KG1 (cell line): ENCODE measurements at places on chromosomes 3 and 15.

- no peak for DNase-seq
Observed at GRCh38 chr3:58006661-58007060, 1.6 kb upstream of the FLNB start.

- DNase-seq = no peak
Observed at GRCh38 chr15:73227433-73228056, 141.2 kb downstream of the HCN4 start.

GRCh38 chr15:77650265-77650664, 17.6 kb upstream of the LINGO1 start:
- DNase-seq = no peak

DNA sequence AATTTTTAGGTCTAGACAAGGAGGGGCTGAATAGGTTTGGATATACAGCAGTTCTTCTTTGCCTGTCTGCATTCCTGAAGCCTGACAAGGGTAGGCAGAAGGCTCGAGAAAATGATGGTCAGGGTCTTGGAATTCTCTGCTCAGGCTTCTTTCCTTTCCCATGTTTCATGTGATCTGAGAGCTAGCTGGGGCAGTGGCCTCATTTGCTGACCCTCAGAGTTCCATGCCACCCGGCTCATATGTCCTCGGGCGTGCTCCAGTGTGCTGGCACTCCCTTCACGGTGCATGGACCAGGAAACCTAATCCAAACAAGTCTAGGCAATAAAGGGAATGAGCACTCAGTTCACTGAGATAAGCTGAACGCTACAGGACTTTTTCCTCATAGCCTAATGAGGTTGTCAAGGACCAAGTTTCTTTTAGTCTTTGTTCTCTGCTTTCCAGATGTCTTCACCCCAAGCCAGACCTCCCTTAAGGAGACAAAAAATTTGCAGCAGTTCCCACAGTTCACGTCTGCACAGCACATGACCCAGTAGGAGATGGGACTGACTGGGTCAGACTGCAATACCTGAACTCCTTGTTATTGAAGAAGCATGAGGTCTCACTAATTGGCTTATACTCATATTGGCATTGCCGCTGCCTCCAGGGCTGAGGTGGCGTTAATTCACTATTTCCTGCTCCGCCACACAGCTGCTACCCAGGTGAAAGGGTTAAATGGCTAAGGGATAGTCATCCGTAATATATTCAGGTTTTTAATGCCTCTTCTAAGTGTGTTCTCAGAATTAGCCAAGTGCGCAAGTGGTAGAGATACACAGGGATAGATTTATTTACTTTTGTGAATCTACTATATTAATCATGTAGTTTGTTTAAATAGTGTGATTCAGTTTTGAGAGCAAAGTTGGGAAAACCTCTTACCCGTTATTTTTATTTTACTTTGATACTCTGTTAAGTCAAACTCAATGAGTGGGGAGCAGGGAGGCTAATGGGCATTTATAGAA, 15.3 kb upstream of the RTP4 start:
- no peak for DNase-seq

GRCh38 chr15:45855907-45856579, 221.2 kb downstream of the SQOR start:
- no peak for DNase-seq

DNA sequence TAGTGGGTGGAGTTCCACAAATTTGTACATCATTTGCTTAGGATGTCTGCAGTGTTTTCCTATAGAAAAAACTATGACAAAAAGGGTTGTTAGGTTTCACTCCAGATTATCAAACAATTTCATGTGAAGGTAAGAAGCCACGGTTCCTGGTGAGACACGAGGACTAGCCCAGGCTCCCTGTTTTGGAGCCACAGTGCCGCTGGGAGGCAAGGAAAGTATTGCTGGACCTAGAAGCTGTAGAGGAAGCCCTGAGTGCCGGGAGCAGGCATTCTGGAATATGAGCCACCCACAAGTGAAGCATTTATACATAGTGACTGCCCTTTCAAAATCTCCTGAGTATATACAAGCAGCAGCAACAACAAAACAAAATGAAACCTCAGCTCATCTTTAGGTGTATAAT, 142.0 kb downstream of the GABRB3 start:
- no peak for DNase-seq

GRCh38 chr3:170054204-170054603, 16.4 kb downstream of the GPR160 start:
- DNase-seq = no peak

DNA sequence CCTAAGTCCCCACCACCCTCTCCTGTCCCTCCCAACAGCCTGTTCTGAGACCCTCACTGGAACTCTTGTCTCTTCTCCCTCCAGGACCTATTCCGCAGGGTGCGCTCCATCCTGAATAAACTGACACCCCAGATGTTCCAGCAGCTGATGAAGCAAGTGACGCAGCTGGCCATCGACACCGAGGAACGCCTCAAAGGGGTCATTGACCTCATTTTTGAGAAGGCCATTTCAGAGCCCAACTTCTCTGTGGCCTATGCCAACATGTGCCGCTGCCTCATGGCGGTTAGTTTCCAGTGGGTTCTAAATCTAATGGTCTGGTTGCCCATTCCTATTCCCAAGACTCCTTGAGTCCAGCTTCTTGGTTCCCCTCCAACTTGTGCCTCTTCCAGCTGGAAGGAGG, 9.3 kb downstream of the EIF4G1 start:
- DNase-seq = no peak

DNA sequence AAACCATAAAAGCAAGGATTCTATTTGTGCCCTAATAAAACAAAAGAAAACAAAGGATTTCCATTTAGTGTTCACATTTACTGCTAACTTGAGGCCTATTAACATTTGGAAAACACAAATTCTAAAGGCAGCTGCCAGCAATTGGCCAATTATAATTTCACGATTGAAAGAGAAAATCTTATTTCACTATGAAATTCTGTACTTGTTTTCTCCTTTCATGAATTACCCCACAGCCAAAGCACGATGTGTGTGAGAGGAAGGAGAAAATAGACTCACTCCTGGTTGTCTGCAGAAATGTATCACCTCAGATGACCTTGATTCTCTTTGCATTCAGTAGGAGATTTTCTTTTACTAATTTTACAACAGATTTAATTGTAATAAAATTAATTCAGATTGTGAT, 242.8 kb upstream of the GBE1 start:
- no peak for DNase-seq

- no peak for DNase-seq
Observed at GRCh38 chr15:85005746-85006145, 24.1 kb downstream of the PDE8A start.

DNA sequence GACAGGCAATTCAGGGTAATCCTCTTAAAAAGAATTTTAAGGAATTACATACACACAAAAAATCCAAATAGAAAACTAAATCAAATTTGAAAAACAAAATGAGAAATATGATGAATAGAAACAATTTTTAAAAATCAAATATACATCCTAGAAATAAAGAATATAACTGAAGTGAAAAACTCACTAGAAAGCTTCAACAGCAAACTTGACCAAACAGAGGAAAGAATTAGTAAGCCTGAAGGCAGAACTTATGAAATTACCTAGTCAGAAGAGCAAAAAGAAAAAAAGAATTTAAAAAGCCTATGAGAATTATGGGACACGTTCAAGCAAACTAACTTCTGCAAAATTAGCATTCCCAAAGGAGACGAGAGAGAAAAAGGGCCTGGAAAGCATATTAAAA, 206.1 kb downstream of the PCCB start:
- DNase-seq = no peak

DNA sequence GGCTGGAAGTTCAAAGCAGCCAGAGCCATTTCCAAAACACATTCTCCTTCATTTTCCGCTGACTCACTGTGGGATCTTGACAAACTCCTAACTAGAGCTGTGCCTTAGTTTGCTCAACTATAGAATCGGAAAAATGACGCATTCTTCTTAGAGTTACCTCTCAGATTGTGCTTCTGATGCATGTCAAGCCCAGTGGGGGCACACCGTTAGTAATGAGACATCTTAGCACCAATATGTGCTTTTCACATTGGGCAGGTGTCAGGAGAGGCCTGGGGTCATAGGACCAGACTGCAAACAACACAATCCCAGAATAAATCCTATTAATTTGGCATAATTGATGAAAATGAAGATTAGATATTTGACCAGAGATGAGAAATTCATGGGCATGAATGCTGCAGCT, 71.3 kb upstream of the UBE3A start:
- DNase-seq = no peak

- DNase-seq = no peak
Observed at GRCh38 chr3:29561651-29562149, 280.8 kb downstream of the RBMS3 start.

- no peak for DNase-seq
Observed at GRCh38 chr3:42140665-42141203, 49.6 kb downstream of the TRAK1 start.

DNA sequence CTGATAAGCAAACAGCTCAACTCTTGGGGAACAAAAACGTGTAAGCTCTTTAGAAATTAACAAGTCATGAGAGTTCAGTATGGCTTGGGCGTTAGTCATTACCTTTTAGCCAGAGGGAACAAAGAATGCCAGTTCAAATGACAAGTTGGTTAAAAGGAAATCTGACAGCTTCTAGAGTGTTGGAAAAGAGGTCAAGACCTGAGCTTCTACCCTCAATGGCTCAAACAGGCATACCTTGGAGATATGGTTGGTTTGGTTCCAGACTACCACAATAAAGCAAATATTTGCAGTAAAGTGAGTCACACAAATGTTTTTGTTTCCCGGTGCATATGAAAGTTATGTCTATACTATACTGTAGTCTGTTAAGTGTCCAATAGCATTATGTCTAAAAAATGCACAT, 136.1 kb downstream of the CACNA1D start:
- DNase-seq = no peak

DNA sequence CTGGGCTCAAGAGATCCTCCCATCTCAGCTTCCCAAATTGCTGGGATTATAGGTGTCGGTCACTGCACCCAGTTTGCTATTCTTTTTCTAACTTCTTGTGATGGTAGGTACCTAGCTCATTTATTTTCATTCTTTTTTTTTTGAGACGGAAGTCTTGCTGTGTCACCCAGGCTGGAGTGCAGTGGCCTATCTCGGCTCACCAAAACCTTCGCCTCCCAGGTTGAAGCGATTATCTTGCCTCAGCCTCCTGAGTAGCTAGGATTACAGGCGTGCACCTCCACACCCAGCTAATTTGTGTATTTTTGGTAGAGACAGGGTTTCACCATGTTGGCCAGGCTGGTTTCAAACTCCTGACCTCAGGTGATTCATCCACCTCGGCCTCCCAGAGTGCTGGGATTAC, 30.1 kb upstream of the RAD51 start:
- no peak for DNase-seq

DNA sequence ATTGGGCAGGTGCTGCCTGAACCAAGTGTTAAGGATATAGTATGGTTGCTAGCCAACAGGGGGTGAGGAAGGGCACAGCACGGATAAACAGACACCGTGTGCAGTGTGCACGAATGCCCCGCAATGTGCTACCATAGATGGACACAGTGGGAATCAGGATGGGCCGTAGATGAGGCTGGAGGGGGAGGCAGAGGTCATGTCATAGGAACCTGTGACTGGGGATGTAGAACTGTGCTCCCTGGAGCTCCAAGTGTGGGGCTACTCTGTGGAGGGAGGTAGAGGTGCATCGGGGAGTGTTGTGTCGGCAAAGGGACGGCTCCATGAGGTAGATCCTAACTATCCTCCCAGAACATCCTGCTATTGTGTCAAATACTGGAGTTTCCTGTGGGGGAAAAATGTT, 102.5 kb downstream of the TNIK start:
- no peak for DNase-seq

GRCh38 chr15:66830358-66830757, 128.3 kb downstream of the SMAD6 start:
- DNase-seq = no peak

GRCh38 chr3:30768046-30768445, 126.4 kb downstream of the GADL1 start:
- DNase-seq = no peak

- DNase-seq = no peak
Observed at GRCh38 chr15:56660943-56661342, 72.4 kb downstream of the ZNF280D start.

GRCh38 chr3:183129243-183129642, 29.9 kb upstream of the MCCC1 start:
- DNase-seq = no peak

- no peak for DNase-seq
Observed at GRCh38 chr15:52348056-52348745, 52.6 kb upstream of the MYO5C start.

GRCh38 chr15:49035825-49036224, 10.4 kb downstream of the SECISBP2L start:
- no peak for DNase-seq

- no peak for DNase-seq
Observed at GRCh38 chr3:107985496-107985895, 105.3 kb downstream of the CD47 start.

GRCh38 chr3:141795276-141795675, 32.1 kb downstream of the GRK7 start:
- DNase-seq = no peak

GRCh38 chr15:65532738-65533051, 2.4 kb downstream of the HACD3 start:
- no peak for DNase-seq

- DNase-seq = no peak
Observed at GRCh38 chr15:31252171-31252785, 74.4 kb upstream of the KLF13 start.

GRCh38 chr3:194971965-194972364, 286.3 kb downstream of the FAM43A start:
- DNase-seq = no peak

DNA sequence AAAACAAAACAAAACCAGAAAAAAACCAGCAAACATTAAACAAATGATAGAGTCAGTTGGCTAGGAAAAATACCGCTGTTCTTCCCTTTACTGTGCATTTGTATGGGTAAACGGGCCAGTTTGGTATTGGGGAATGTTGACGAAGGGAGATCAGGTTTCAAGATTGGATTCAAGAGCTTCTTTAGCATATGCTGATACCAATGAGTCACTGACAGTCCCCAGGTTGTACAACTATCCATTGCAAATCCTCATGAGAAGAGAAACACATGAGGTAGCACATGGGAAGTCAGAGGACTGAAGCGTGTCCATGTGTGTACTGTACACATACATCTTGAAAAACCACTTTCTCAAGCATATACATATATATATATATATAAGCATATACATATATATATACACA, 25.6 kb downstream of the TIGIT start:
- no peak for DNase-seq

- DNase-seq = no peak
Observed at GRCh38 chr3:170128977-170129431, 52.5 kb downstream of the PHC3 start.

DNA sequence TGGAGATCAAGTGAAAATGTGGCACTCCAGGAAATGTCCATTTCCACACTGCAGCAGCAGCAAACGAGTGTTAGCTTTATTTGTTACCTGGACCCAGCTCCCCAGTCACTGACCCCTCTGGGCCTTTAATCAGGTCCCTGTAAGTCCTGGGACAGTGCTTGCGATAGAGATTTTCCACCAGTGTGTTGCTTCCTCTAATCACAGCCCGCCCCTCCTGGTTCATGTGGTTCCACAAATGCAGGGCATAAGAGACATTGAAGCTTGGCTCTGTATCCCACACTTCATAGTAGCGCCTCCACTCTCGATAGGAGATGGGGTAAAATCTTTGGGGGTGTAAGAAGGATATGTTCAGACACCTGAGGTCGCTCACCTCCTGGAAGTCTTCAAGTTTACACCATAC, 8.0 kb downstream of the A4GNT start:
- no peak for DNase-seq
